Esophagus muscularis mucosa (tissue), 4 donors: ENCODE measurements at places on chromosomes 16 and 17. TPM values are rescaled to one million over a fixed set of nuclear protein-coding genes. Genes with fewer than 3 reads are reported as not detected.

The ADAMTS18 gene
- 0.45 TPM for total RNA-seq

The COL1A1 gene
- 20.7 TPM for total RNA-seq

The C16orf96 gene
- total RNA-seq = not detected

The EIF3C gene
- total RNA-seq = 84.7 TPM

The CCDC40 gene
- total RNA-seq = 9.1 TPM

The MAF gene
- total RNA-seq = 30.5 TPM

The ITGAD gene
- total RNA-seq = 0.50 TPM

The NOXO1 gene
- not detected for total RNA-seq

DNA sequence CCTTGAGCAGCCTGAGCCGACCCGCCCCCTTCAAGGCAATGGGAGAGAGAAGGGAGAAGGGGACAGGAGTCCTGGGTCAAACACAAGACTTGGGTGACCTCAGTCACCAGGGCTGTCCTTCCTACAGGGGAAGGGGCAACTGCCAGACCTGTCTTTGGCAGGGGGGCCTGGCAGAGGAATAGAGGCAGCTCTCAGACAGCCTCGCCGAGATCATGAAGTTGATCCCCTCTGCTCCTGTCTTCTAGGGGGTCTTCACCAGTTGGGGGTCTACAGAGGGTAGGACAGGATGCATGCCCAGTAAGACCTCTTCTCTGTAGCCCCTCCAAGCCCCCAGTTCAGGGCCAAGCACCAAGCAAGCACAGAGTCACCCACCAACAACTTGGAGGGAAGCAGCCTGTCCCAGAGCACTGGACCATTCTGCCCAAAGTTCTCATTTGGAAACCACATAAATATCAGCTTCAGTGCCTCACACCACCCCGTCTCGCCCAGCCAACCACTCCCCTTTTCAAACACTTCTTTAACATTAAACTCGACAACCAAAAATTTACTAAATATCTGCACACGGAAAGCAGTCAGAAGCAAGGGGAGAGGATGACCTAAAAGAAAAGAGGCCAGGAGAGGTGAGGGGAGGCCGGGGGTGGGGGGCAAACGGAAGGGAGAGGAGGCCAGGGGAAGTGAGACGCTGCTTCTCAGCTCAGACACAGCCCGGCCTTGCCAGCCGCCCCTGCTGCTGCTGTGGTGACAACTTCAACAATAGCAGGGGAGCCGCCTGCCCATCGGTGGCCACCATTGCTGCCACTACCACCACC lies 7.7 kb downstream of the DOK4 start:
- H3K4me1 ChIP-seq = peaks cover 53% of the 10 kb centered on the region
- H3K4me3 ChIP-seq = peak overlapping the region; percentile 53
- DNase-seq = no peak
- no peaks in the 10 kb centered on the region for H3K27me3 ChIP-seq
- no peak overlapping the region for H3K27ac ChIP-seq

DNA sequence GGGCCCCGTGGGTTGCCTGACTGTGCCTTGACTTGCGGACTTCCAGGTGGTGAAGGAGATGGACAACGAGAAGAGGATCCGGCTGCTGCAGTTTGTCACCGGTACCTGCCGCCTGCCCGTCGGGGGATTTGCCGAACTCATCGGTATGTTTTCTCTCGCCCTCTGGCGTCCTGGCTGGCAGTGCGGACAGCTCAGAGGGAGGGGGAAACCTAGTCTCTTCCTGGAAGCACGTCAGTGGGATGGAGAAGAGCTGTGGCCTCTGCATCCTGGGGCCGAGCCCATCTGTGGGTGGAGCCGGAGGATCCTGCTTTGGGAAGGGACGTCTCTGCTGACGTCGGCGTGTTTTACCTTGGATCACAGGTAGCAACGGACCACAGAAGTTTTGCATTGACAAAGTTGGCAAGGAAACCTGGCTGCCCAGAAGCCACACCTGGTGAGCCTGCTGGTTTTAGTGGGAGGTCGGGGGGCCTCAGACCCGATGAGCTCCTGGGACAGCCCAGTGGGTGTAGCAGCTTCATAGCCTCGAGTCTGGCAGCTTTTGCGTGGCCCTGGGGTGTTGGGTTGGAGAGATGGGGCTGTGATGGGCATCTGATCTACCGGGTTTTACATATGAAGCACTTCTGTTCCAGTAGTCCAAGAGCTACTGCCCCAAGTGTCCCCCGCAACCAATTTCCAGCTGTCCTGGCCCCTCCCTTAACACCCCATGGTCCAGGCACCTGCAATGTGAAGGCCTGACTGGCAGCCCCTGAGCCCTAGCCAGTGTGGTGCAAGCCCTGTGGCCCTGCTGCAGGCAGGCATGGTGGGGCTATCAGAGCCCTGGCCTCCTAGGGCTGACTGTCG lies 11.9 kb upstream of the CLEC18A start:
- H3K27me3 ChIP-seq = no peaks in the 10 kb centered on the region
- H3K4me3 ChIP-seq = no peak overlapping the region
- no peak for DNase-seq
- H3K27ac ChIP-seq = no peak overlapping the region
- H3K36me3 ChIP-seq = peaks cover 58% of the 10 kb centered on the region

GRCh38 chr17:63600569-63601438 lies at the start of gene TACO1:
TACO1 (plus strand) TSS chr17:63600895; CDS start chr17:63601084, 189 bp downstream.
- peak within 1 kb of the TSS; percentile 85 for H3K4me3 ChIP-seq
- peak within 1 kb of the TSS; percentile 87 for H3K27ac ChIP-seq
- H3K36me3 ChIP-seq = peaks cover 31% of the 10 kb centered on the region
- peaks cover 23% of the 10 kb centered on the region for H3K4me1 ChIP-seq
- peak; percentile 96 for DNase-seq
- no peaks in the 10 kb centered on the region for H3K27me3 ChIP-seq

DNA sequence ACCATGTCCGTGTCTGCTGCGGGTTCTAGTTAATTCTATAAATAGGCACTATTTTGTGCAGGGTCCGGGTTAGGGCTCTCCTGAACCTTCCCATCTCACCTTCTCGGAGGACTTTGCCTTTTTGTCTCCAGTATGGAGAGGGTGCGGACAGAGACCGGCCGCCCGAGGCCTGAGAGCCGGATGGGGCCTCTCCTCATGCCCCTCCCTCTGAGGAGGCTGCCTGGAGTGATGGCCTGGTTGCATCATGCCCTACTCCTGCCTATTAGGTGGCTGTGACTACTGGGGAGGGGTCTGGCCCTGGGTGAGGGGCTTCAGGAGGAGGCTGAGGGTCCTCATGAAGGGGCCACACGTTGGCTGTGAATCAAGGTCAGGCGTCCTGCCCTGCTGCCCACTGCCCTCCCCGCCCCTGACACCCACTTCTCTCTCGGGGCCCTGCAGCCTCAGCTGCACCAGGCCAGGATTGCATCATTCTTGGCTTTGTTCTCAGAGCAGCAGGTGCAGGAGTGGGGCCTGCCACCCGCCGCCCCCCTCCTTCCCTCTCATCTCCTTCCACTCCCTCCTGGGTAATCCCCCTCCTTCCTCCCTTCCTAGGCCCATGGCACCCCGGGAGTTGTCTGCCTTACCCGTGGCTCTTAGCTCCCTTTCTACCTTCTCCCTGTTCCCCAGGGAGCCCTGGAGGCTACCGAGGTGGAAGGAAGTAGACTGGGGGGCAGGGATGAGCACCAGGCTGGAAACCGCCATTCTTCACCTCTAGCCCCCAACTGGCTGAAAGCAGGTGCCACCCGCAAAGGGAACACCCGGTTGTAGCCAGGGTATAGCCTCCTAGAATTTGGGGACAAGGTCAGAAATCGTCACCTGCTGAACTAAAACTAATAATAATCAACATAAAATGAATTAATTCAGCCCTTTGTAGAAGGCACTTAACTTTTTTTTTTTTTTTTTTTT lies 12.7 kb upstream of the ARHGAP23 start:
- H3K27me3 ChIP-seq = no peaks in the 10 kb centered on the region
- no peaks in the 10 kb centered on the region for H3K36me3 ChIP-seq
- H3K27ac ChIP-seq = no peak overlapping the region
- H3K4me3 ChIP-seq = no peak overlapping the region

DNA sequence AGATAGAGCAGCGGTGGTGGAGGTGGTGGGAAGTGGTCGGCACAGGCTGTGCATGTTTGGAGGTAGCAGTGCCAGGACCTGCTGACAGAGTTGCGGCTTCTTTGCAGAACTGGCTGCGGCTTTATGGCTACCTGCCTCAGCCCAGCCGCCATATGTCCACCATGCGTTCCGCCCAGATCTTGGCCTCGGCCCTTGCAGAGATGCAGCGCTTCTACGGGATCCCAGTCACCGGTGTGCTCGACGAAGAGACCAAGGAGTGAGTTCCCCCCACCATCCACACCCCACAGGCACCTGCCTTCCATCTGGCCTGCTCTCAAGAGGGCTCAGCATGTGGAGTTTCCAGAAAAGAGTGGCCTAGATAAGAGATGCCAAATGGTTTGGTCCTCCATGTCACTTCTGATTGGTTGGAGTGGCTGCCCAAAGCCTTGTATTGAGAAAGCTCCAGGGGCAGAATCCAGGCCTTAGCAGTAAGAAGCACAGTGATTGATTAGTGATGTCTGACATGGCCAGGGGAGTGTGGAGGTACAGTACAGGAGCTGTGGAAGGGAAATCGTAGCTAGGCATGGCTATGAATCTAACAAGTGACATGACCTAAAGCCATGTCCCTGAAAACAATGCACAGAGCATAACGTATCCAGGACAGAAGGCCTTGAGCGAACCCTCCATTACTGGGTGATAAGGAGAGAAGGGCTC lies 12.0 kb downstream of the MMP15 start:
- no peak for DNase-seq
- no peak overlapping the region for H3K4me3 ChIP-seq
- H3K36me3 ChIP-seq = peaks cover 55% of the 10 kb centered on the region
- peaks cover 19% of the 10 kb centered on the region for H3K4me1 ChIP-seq

DNA sequence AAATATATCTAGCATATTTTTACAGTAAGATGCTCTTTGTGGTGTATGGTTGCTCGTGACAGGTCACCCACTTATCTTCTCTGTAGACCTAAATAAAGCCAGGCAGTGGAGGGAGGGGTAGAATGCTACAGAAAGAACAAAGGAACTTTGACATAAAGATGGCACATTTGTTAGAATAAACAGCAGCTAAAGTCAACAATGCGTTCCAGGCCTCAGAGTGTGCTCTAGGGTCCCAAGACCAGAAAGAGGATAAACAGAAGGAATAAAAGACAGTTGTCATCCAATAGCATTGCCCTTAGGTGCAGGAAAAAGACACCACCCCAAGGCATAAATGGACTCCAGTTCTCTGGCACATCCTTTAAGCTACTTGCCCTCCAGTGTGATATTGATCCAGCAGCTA lies 523.0 kb upstream of the CDH11 start:
- H3K27me3 ChIP-seq = no peaks in the 10 kb centered on the region
- H3K36me3 ChIP-seq = no peaks in the 10 kb centered on the region
- H3K4me1 ChIP-seq = no peaks in the 10 kb centered on the region

DNA sequence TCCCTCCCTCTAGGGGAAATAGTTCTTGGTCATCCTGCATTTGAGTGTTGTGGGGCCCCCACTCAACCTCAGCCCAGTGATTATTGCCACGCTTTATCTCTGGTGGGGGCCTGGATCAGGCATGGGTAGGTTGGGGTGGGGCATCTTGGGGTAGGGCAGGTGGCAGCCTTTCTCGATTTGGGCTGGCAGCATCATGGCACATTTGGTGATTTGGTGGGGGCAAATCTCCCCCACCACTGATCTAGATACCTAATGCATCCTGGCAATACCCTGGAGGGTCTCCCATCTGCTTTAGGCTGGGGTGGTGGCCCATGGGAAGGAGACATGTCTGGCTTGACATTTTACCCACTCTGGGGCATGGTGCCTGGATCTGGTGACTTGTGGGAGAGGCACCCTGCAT lies 40.2 kb downstream of the NLRP1 start:
- H3K36me3 ChIP-seq = no peaks in the 10 kb centered on the region
- H3K27ac ChIP-seq = no peak overlapping the region
- no peak overlapping the region for H3K4me3 ChIP-seq
- no peaks in the 10 kb centered on the region for H3K4me1 ChIP-seq
- DNase-seq = no peak

DNA sequence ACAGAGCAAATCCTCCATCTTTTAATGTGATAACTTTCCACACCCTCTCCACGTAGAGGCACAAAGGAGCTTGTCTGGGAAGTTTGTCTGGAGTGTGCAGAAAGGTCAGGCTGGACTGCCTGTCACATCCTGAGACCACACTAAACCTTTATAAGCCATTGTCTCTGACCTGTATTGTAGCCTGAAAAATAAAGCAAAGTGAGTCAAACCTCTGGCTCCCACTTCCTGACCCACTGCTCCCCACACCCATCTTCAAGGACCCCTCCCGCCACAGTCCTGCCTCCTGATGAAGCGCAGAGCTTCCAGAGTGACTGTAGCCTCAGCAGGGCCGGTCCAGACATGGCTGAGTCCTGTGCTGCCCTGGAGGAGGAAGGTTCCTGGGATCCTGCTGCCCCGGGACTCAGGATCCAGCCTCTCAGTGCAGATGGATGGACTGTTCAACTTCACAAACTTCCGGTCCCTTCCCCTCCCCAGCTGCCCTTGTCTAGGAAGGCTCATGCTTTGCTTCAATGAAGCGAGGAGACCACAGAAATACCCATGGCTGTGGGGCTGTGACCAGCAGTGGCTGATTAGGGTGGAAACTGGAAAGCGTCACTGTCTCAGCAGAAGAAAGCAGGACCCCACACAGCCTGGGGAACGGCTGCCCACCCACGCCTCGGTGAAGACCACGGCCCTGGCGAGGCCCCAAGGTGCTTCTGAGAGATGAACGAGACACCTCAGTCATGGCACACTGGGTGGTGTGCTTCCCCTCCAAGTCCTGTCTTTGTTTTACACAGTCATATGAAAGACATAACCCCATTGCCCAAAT lies 30.9 kb upstream of the CLEC18B start:
- no peaks in the 10 kb centered on the region for H3K27me3 ChIP-seq
- no peak overlapping the region for H3K27ac ChIP-seq
- peaks cover 59% of the 10 kb centered on the region for H3K36me3 ChIP-seq
- H3K4me1 ChIP-seq = peaks cover 27% of the 10 kb centered on the region

DNA sequence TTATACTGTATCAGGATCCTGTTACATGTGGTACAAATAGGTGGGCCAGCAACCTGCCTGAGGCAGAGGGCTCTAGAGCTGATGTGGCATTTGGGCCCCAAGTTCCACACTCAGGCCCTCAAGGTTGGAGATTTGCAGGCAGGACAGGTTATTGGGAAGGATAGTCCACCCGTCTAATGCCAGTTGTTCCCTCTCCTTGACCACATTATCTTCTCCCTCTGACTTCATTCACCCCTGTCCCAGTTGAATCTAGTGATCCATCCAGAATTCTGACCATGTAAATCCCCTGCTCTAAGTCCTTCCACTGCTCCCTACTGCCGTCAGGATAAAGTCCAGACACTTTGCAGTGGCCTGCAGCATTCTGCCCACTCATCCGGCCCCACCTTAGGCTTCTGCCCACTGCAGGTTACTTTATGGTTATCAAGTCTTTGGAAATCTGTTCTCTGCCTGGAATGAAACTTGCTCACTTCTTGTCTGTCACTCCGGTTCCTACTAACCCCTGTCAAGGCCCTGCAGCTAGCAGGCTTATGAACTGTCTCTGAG lies 1.9 kb upstream of the NFATC3 start:
- no peaks in the 10 kb centered on the region for H3K36me3 ChIP-seq
- H3K4me1 ChIP-seq = peaks cover 75% of the 10 kb centered on the region
- peak overlapping the region; percentile 91 for H3K27ac ChIP-seq
- peak; percentile 72 for DNase-seq
- H3K4me3 ChIP-seq = no peak overlapping the region
- H3K27me3 ChIP-seq = no peaks in the 10 kb centered on the region
